ENCODE measurements at places on chromosomes 4 and X.

- no peak for DNase-seq
Measured at GRCh38 chr4:31234494-31234893, 514.3 kb downstream of the PCDH7 start.

GRCh38 chrX:104039689-104040505 is at the start of gene H2BW2:
H2BW2 (plus strand) TSS chrX:104039956; CDS start chrX:104039995, 39 bp downstream.
- DNase-seq = no peak

- DNase-seq = no peak
Measured at GRCh38 chr4:112152521-112152920, 7.3 kb downstream of the FAM241A start.

DNA sequence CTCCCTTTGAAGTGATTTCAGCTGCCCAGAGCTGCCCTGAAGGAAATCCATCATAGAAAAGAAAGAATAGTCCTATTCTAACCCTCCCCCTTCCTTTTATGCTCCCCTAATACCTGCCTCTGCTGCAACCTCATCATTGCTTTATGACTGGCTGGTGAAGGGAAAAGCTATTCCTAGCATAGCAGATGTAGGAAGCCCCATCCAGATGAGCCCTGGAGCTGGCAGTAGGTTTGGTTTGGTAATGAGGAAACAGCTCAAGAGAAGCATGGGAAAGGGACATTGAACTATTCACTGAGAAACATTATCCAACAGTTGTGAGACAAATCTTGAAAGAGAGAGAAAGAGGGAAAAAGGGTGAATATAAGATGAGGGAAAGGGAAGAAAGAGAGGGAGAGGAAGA is 29.2 kb downstream of the ARSJ start:
- DNase-seq = no peak

DNA sequence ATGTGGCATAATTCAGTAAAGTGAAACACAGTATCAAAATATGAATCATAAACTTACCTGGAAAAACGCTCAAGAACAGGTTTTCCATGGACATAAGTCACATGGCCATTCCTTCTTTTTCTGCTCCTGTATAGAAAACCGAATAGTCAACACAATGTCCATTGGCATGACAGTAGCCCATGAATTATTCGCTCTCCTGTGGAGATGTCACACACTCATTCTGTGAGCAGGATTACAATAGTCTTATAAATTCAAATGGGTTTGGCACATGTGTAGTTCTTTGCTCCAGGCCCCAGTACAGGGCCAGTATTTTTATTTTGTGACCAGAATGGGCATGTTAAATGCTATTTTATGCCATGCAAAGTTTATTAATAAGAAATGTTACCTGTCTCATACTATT is 15.1 kb upstream of the CXCL13 start:
- DNase-seq = no peak

DNA sequence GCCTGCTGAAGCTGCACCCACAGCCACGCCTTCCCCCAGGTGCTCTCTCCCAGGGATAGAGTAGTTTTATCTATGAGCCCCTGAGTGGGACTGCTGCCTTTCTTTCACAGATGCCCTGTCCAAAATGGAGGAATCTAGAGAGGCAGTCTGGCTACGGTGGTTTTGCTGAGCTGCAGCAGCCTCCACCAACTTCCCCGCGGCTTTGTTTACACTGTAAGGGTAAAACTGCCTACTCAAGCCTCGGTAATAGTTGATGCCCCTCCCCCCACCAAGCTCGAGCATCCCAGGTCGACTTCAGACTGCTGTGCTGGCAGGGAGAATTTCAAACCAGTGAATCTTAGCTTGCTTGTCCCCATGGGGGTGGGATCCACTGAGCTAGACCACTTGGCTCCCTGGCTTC is 84.5 kb downstream of the PRKG2 start:
- DNase-seq = no peak

DNA sequence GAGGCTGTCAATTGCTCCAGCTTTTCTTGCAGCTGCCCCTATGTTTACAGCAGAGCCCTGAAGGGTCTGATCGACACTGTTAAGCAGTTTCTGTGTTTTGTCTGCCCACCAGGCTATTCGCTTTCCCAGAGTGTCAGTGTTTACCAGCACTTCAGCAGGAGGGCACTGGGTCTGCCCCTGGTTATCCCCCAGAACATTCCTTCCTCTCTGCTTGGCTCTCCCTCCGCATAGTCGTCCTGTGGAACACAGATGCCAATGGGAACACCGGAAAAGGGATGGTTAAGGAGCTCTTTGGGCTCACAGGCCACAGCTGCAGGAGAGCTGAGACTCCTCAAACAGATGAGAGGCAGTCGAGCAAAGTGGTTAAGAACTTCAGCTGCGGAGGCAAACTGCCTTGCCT is 71.3 kb upstream of the FBXW7 start:
- no peak for DNase-seq

DNA sequence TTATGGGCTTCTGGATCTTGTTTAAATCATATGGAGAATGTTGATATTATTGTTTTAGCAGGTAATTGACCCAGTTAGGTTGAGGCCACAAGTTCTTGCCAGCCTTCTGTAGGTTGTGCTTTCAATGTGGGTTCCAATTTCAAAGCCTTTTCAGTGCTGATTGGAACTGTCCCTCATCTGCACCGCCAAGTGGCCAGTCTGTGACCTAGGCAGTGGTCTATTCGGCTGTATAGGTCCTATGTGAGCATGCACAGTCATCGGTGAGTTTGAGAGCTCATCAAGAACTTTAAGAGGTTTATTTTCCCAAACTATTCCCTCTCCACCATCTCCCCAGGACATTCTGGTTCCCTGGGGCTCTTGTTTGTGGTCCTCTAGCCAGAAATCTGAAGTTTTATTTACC is 35.7 kb downstream of the DDX53 start:
- DNase-seq = no peak
